Gastrocnemius medialis (tissue), 4 donors: ENCODE measurements at places on chromosomes 13 and 19. TPM values are rescaled to one million over a fixed set of nuclear protein-coding genes. Genes with fewer than 3 reads are reported as not detected.

The LRRC25 gene
- 4.2 TPM for total RNA-seq

The NCAN gene
- not detected for total RNA-seq

The SIGLEC9 gene
- total RNA-seq = 0.72 TPM

The FSD1 gene
- total RNA-seq = not detected

The FUT3 gene
- total RNA-seq = not detected

The LDLR gene
- 1.2 TPM for total RNA-seq

The ENOX1 gene
- 0.46 TPM for total RNA-seq

The SWSAP1 gene
- total RNA-seq = 1.7 TPM

The ZNF850 gene
- total RNA-seq = 0.46 TPM

The MTRF1 gene
- total RNA-seq = 16.3 TPM

DNA sequence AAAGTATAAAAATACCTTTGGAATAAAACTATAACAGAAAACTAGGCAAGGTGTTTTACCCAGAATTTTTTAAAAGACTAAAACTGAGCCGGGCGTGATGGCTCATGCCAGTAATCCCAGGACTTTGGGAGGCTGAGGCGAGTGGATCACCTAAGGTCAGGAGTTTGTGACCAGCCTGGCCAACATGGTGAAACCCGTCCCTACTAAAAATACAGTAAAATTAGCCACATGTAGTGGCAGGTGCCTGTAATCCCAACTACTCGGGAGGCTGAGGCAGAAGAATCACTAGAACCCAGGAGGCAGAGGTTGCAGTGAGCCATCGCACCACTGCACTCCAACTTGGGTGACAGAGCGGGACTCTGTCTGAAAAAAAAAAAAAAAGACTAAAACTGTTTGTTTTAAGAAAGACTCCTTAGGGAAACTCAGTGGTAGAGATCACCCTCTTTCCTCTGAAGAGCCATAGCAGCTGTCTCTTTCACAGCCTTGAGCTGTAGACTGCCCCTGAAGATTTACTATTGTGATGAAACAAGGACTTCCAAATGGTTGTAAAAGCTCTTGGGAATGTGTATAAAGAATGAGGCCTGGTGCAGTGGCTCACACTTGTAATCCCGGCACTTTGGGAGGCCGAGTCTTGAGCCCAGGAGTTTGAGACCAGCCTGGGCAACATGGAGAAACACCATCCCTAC lies 14.7 kb upstream of the KCTD4 start:
- peaks cover 19% of the 10 kb centered on the region for H3K4me1 ChIP-seq
- DNase-seq = no peak
- H3K27me3 ChIP-seq = no peaks in the 10 kb centered on the region
- H3K27ac ChIP-seq = peak overlapping the region; percentile 77
- no peaks in the 10 kb centered on the region for H3K36me3 ChIP-seq

DNA sequence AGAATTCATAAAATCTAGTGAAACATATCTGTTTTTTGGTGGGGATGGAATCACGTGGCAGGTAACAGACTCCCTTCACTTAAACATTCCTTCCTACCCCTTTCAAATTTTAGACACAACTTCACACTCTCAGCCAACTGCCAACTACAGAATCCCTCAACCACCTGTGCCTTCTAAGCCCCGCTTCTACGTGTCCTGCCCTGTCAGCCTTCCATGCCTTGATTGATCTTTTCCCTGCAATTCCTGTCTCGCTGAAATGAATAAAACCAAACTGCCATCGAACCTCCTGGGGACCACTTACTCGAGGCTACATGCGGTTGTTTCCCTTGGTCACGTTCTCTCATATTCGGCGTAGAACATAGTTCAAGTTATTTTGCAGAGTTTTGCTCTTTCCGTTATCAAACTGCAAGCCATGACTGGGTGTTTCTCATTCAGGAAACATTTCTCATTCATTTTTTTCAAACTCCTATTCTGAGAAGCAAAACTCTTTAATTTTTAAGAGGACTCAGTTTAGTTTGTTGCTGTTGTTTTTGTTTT lies 1.1 kb downstream of the ZNF625 start:
- peaks cover 30% of the 10 kb centered on the region for H3K27me3 ChIP-seq
- no peak for DNase-seq
- H3K27ac ChIP-seq = no peak overlapping the region
- peaks cover 3% of the 10 kb centered on the region for H3K4me1 ChIP-seq

GRCh38 chr19:590396-590745 lies 690 bp downstream of the HCN2 start:
- no peaks in the 10 kb centered on the region for H3K4me1 ChIP-seq
- H3K27ac ChIP-seq = no peak overlapping the region
- DNase-seq = no peak
- no peak overlapping the region for H3K4me3 ChIP-seq
- H3K27me3 ChIP-seq = peaks cover 53% of the 10 kb centered on the region

- H3K4me3 ChIP-seq = no peak overlapping the region
- no peak overlapping the region for H3K27ac ChIP-seq
- H3K36me3 ChIP-seq = no peaks in the 10 kb centered on the region
- no peaks in the 10 kb centered on the region for H3K27me3 ChIP-seq
These were observed 36.9 kb downstream of the SYDE1 start for GRCh38 chr19:15144046-15144646.

DNA sequence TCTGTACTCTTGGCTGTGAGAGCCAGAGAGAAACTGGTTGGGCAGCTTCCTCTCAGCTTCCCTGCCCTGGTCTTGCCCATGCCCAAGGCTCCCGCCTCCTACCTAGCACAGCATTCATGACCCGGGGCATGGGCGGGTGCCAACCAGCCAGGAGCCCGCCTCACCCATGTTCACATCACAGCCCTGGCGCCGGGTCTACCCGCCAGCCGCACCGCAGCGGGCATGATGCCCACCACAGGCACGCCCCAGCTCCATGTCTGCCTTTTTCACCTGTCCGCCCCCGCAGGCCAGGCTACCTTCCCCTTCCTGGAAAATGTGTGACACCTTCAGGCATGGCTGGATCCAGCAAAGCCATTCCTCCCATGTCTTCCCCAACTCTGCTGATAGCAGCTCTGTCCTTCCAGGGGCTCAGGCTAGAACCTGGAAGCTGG lies 42.1 kb downstream of the PTPRS start:
- H3K36me3 ChIP-seq = no peaks in the 10 kb centered on the region
- no peak overlapping the region for H3K4me3 ChIP-seq
- H3K27me3 ChIP-seq = no peaks in the 10 kb centered on the region
- peaks cover 6% of the 10 kb centered on the region for H3K4me1 ChIP-seq
- H3K27ac ChIP-seq = no peak overlapping the region

DNA sequence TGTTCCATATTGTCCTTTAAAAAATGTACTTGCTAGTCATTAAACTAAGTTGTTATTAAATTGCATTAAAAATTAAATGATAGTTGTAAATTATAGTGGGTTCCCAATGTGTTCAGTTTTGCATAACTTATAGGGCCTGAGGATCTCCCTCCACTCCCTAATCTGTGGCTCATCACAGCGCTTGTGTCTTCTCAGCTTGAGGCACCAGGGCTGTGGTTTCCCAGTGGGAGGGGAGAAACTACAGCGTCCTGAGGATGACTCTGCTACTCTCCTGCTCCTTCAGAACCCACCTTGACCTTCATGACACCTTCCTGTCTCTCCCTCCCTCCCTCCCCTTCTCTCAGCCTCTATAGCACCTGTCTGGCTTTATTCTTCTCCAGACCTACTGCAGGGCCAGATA lies 1.4 kb downstream of the SGCG start:
- no peak for DNase-seq
- no peaks in the 10 kb centered on the region for H3K36me3 ChIP-seq
- peak overlapping the region; percentile 83 for H3K27ac ChIP-seq
- H3K4me3 ChIP-seq = peak overlapping the region; percentile 9
- peaks cover 39% of the 10 kb centered on the region for H3K4me1 ChIP-seq

- no peaks in the 10 kb centered on the region for H3K36me3 ChIP-seq
- no peaks in the 10 kb centered on the region for H3K4me1 ChIP-seq
- no peak overlapping the region for H3K27ac ChIP-seq
- H3K4me3 ChIP-seq = no peak overlapping the region
- no peak for DNase-seq
These were observed 62.9 kb upstream of the KLF2 start for GRCh38 chr19:16261584-16262368.

DNA sequence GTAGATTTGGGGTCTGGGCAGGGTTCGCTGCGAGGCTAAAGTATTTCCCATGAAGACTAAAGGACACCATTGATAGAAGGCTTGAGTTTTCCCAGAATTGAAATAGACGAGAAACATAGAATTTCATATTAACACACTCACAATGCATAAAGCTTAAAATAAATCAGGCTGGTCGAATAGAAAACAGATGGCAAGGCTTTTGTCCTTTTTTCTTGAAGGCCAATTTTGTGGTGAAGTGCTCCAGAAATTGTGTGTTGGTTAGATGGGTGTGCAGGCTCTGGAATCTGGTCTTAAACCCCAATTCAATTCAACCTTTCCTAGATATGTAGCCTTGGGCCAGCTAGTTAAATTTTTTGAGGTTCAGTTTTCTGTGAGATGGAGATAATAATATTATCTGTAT lies 56.9 kb upstream of the LRCH1 start:
- H3K27ac ChIP-seq = no peak overlapping the region
- no peaks in the 10 kb centered on the region for H3K27me3 ChIP-seq
- H3K36me3 ChIP-seq = no peaks in the 10 kb centered on the region
- DNase-seq = no peak
- H3K4me3 ChIP-seq = no peak overlapping the region

GRCh38 chr13:46648166-46648607 lies 95.2 kb downstream of the LRCH1 start:
- peaks cover 2% of the 10 kb centered on the region for H3K4me1 ChIP-seq
- DNase-seq = no peak

DNA sequence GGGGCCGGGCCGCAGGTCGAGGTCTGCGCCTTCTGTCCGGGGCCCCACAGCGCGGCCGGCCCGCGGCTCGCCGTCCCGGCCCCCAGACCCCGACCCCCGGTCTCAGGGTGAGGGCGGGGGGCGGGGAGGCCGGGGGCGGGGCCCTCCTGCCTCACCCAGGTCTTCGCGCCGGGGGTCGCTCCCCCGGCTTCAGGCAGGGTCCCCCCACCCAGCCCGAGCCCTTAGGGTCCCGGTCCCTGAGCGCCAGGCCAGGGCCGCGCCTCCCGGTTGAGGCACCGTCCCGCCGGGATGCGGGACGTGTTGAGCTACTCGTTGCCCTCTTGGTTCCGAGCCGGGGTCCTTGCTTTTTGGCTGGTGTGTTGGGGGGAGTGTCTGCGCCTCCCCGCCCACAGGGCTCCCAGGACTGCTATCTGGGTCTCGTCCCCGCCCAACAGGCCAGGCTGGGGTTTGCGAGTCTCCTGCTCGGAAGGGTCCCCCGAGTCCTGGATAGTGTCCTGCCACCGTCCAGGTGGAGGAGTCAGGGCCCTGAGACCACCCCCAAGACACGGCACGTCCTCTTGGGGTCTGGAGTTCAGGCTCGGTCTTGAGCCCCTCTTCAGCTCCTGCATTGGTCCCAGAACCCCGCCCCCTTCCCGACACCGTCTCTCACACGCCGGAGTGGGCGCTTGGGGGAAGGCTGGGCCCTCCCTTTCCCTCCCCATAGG lies 452 bp downstream of the PIAS4 start:
- H3K27ac ChIP-seq = peak overlapping the region; percentile 86
- H3K4me1 ChIP-seq = peaks cover 51% of the 10 kb centered on the region
- H3K27me3 ChIP-seq = no peaks in the 10 kb centered on the region
- H3K36me3 ChIP-seq = peaks cover under 1% of the 10 kb centered on the region

- H3K36me3 ChIP-seq = peaks cover 9% of the 10 kb centered on the region
- H3K27me3 ChIP-seq = no peaks in the 10 kb centered on the region
These were observed 141.3 kb downstream of the STOML3 start for GRCh38 chr13:38849315-38849714.

DNA sequence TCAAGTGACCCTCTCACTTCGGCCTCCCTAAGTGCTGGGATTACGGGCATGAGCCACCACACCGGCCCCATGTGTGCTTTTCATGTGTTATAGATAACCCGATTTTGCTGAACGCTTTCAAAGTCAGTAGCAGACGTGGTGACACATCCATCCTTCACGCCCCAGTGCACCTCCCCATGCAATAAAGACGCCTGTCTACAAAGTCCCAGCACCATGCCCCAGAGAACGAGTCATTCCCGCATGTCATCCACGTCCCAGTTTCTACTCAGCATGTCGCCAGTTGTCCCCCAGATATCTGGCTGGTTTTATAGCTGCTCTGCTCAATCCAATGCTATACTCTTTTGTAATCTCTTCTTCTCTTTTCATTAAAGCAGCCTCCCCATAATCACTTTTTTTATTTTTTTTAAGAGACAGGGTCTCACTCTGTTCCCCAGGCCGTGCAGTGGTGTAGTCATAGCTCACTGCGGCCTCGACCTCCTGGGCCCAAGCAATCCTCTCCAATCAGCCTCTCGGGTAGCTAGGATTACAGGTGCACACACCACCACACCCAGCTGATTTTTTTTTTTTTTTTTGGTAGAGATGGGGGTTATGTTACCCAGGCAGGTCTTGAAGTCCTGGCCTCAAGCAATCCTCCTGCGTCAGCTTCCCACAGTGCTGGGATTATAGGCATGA lies 42.5 kb downstream of the DNM2 start:
- no peaks in the 10 kb centered on the region for H3K36me3 ChIP-seq
- H3K4me1 ChIP-seq = peaks cover 13% of the 10 kb centered on the region
- DNase-seq = no peak
- no peaks in the 10 kb centered on the region for H3K27me3 ChIP-seq
- no peak overlapping the region for H3K4me3 ChIP-seq

DNA sequence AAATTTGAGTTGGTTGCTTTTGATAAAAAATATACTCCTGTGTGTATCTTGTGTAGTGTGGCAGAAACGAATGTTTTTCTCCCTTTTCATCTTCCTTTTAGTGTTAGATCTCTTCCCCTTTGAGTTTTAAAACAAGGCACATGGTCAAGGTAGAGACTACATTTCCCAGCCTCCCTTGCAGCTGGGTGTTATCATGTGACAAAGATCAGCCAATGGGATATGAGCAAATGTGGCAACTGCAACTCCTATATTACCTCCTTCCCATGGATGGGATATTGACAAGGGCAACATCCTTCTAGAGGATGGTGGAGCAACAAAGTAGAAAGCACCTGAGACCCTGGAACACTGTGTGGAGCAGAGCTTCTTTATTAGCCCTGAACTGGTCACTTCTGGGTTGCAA lies 42.4 kb downstream of the ADGRE3 start:
- no peak for DNase-seq
- no peak overlapping the region for H3K27ac ChIP-seq
- no peak overlapping the region for H3K4me3 ChIP-seq
- no peaks in the 10 kb centered on the region for H3K36me3 ChIP-seq
- H3K27me3 ChIP-seq = no peaks in the 10 kb centered on the region
